ENCODE measurements at places on chromosomes 7 and 10. TPM values are rescaled to one million over a fixed set of nuclear protein-coding genes. Genes with fewer than 3 reads are reported as not detected.

Gene NOBOX
- not detected for total RNA-seq

Gene PDE1C
- total RNA-seq, result 3.7 TPM

Gene ZPBP
- not detected for total RNA-seq

Gene GPR37
- 0.53 TPM for total RNA-seq

Gene C10orf53
- not detected for total RNA-seq

Gene LIPA
- total RNA-seq, result 53.1 TPM

Gene STMP1
- total RNA-seq, result 29.6 TPM

Gene OR2A1
- not detected for total RNA-seq

Gene TMEM168
- total RNA-seq, result 8.8 TPM

Gene NKX2-3
- total RNA-seq, result 0.07 TPM

Gene OGDHL
- total RNA-seq, result 0.07 TPM

Gene C7orf57
- 0.24 TPM for total RNA-seq

Gene ELAPOR2
- 0.06 TPM for total RNA-seq

Measured in A549 treated with RU486 at 1 μM for 4 hours (cell line).